ENCODE measurements at places on chromosomes 2 and 18.

DNA sequence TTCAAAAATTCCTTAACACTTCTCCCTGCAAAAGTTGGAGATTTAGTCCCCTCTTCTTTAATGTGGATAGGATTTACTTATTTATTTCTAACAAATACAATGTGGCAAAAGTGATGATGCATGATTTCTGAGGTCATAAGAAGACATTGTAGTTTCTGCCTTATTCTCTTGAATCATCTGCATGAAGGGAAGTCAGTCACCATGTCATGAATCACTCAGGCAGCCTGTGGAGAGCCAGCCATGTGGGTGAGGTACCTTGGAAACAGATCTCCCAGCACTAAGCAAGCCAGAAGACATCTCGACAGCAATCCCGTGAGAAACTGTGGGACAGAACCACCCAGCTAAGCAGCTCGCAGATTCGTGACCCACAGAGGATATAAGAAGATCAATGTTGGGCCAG is 2.7 kb upstream of the ZC3H8 start:
- no peak for DNase-seq

DNA sequence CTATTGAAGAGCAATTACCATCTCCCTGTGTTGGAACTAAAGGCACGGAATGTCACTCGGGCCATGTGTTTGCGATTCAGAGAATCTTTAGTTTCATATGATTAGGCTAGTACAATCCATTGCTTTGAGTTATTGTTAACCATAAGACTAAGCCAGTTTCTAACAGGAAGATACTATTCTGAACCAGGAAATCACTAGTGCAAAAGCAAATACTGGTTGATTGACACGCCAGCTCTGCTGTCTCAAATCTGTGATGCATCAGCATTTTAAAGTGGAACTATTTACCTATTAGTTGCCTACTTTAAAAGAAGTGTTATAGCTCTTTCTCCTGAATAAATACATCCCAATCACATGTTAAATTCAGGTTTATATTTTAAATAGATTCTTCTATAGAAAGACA is 61.9 kb downstream of the AFTPH start:
- DNase-seq, result no peak

DNA sequence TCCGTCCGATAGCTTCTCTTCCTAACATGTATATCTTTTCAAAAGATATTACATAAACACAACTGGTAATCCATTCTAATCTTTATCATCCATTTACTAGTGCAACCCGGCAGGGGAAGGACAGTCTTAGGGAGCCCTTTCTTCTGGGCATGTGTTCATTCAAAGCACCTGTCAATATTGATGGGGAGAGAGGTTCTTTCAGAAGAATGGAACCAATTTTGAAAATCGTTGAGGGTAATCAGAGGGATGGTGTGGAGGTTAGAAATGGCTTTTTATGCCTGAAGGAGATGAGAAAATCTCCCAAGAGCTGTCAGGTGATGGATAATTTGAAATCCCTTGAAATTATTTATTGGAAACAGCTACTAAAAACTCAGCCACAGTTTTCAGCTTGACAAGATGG is 561.9 kb upstream of the DCC start:
- DNase-seq, result no peak

GRCh38 chr2:85978883-85979780 is 90.3 kb upstream of the ST3GAL5 start:
- DNase-seq, result no peak

DNA sequence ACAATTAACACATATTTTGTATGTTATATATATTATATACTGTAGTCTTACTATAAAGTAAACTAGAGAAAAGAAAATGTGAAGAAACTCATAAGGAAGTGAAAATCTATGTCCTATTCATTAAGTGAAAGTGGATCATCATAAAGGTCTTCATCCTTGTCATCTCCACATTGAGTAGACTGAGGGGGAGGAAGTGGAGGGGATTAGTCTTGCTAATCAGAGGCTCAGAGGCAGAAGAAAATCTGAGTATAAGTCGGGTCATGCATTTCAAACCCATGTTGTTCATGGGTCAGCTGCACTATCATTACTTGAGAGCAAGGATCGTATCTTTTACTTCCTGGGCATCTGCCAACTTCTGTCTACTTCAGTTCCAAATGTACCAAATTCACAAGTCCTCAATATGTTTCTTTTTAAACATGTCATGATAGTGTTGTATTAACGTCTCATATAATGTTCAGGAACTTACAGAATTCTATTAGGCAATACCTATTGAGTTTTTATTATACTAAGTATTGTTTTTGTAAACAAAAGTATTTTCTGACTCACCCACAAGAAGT is 208.9 kb upstream of the BOD1L2 start:
- DNase-seq, result no peak

DNA sequence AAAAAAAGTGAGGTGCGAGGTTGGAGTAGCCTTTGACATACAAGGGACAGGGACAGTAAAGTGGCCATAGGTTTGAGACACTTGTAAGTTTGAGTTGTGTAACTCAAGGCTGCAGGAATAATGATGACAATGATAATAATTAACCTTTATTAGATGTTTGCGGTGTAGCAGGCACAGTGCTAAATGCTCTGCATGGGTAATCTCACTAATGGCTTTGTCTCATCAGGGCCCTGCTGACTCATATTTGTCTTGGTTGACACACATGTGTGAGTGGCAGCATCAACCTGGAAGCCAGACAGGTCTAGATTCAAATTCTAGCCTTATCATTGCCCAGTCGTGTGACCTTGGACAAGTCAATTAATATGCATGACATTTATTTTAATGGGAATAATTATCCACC is 126.2 kb downstream of the FSHR start:
- peak; percentile 36 for DNase-seq

- DNase-seq, result no peak
Observed at GRCh38 chr2:79235135-79235534, 75.6 kb upstream of the REG3A start.

DNA sequence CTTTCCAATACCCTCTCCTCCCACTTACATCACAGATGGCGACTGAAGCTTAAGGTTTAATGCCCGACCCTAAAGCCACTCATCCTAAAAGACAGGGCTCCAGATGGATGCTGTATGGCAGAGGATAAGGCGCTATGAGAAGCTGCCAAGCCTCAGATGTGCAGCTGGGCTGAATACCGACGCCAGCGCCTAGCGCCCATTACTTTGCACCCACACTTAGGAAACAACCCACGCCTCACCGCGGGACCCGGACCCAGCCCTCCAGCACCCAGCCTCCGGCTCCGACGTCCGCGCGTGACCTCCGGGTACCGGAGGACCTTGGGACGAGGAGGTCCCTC is 335 bp downstream of the TRAK2 start:
- DNase-seq, result no peak

- DNase-seq, result no peak
Observed at GRCh38 chr2:13227578-13227977, 510.8 kb downstream of the TRIB2 start.

GRCh38 chr2:135985826-135986393 is 484 bp upstream of the DARS1 start:
- DNase-seq, result peak; percentile 63

- DNase-seq, result peak; percentile 23
Observed at GRCh38 chr18:13374468-13375301, 156.1 kb downstream of the LDLRAD4 start.

DNA sequence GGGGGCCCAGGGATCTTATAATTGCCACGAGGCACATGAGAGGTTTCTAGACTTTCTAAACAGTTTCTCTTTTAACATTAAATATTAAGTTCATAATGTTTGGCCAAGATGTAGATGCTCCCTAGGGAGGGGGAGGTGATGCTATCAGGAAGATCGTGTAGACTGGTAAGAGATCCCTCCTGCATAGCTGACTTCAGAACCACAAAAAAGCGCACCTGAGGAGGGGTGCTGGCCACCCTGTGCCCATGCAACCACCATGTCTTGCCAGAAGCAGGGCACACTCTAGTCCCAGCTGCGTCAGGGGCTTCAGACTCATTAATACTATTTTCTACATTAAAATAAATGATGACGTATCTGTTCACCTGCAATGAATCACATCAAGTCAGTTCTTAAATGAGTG is 103.4 kb upstream of the SLC35G4 start:
- DNase-seq, result no peak

- no peak for DNase-seq
Observed at GRCh38 chr2:65638443-65638842, 206.0 kb upstream of the SPRED2 start.

DNA sequence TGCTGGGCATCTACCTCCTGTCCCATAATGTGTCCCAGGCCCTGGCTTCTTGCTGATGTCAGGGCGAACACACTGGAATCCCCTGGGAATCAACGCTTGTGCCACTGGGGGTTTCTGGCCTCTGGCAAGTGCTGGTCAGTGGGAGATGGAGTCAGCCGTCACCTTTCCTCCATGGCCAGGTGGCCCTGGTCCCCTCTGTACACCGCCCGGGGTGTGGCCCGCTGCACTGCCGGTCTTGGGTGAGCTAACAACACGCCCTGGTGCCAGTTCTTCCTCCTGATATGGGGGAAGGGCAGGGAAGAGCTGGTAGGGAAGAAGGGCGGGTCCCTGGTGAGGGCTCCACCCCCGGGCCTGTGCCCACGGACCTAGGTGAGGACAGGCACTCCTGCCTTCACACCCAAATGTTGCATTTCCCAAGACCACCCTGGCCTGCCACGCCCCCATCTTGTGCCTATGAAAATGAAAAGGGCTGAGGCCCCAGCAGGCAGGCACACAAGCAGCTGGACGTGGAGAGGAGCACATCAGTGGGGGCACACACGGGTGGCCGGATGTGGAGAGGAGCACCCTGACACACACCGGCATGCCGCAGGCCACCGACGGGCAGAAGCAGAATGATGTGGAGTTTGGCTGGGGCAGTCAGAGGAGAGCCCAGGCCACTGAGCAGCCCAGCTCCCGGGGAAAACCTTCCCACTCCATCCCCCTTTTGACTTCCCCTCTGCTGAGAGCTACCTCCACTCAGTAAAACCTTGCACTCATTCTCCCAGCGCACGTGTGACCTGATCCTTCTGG is 140.5 kb downstream of the ASB1 start:
- no peak for DNase-seq

DNA sequence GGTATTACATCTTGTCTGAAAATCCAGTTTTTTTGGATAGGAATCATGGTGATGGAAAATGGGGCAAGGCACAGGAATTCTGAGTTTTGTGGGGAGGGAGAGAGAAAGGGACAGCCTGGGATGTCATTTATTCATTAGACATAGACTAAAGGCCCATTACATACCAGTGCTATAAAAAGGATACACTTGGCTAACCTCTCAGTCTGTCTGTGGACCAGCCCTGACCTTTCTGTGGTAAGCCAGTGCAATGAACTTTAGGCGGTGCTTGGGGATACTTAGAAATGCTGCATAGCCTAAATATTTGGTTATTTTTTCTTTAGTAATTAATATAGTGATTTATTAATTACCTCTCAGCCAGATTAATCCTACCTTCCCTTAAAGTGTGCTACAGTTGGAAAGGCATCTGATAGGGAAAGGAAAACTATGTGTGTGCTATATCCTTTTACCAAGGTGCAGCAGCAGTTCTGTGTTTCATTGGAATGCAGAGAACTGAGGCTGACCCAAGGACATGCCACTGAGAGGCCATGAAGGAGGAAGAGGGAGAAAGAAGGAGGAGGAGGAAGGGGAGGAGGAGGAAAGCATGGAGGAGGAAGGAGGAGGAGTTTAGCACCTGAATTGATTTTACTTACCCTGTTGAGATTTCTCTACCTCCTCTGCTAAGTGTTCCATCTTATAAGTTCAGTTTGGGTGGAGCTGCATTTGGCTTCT is 37.5 kb downstream of the KCNS3 start:
- DNase-seq, result no peak

All from GM20000 (cell line).